ENCODE measurements at places on chromosomes 1 and 21.

DNA sequence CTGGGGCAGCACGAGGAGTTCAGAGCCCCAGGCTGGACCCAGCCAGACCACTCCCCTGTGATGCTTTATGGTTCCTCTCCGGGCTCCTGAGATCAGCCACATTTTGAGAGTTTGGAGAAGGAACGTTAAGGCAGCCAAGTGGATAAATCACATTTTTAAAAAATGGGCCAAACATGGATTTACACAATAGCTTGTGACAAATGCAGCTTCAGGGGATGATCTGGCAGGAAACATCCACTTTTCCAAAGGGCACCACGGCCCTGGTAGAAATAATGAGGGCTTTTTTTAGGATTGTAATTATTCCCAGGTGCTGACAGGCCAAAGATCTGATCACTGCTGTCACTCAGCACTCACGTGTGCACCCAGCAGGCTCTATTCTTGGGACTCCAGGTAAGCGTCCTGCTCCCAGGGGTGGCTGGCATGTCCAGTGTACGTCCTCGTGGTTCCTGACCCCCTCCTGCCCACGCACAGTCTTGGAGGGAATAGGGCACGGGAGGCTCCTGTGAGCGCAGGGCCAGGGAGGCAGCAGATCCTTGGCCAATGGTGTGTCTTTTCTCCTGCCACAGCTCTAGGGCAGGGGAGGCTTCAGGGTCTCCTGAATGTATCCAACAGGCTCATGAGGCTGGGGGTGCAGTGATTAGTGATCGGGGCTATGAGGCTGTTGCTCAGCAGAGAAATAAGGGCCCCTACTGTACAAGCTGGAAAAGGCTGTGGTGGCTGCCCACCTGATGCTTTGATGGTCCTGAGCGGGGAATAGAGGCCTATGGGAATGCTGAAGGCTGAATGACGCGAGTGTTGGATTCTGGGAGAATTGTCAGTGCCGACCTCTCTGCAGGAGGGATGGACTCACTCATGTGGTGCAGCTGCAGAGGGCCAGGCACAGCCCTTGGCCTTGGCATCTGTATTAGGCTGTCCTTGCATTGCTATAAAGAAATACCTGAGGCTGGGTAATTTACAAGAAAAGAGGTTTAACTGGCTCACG lies 415.7 kb downstream of the PTPRU start:
- no peak overlapping the region for H3K4me3 ChIP-seq
- H3K27me3 ChIP-seq, result no peaks in the 10 kb centered on the region
- no peak for DNase-seq
- no peak overlapping the region for H3K27ac ChIP-seq

- H3K4me1 ChIP-seq, result no peaks in the 10 kb centered on the region
- H3K4me3 ChIP-seq, result no peak overlapping the region
- no peak for DNase-seq
- H3K27me3 ChIP-seq, result no peaks in the 10 kb centered on the region
- no peak overlapping the region for H3K27ac ChIP-seq
Observed at GRCh38 chr1:191582169-191582568, 576.1 kb upstream of the RGS18 start.

DNA sequence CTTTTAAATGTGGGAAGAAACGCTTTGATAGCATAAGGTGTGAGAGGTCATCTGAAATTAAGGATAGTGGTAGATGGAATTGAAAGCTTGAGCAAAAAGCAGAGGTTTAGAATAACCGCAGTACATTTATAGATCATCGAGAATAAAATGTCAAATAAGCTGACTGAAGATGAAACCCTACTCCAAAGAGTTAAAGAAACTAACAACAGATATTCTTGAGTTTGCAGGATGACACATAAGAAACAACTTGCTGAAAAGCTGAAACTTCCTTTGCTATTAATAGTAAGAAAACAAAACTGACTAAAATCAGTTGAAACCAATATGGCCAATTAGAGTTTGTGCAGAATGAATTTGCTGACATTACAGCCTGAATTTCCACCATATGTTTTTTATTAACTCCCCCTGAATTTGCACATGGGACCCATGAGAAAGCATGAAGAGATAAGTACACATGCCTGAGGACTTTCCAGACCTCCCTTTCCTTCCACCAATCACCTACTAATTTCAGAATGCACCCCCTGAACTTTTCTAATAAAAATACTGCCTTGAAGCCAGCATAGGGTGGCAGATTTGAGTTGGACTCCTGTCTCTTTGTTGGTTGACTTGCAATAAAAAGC lies 1.7 kb upstream of the C1orf185 start:
- no peaks in the 10 kb centered on the region for H3K27me3 ChIP-seq
- DNase-seq, result no peak
- no peak overlapping the region for H3K4me3 ChIP-seq
- no peaks in the 10 kb centered on the region for H3K4me1 ChIP-seq

- H3K27me3 ChIP-seq, result no peaks in the 10 kb centered on the region
- no peaks in the 10 kb centered on the region for H3K4me1 ChIP-seq
- H3K36me3 ChIP-seq, result no peaks in the 10 kb centered on the region
- DNase-seq, result no peak
- H3K4me3 ChIP-seq, result no peak overlapping the region
- no peak overlapping the region for H3K27ac ChIP-seq
Observed at GRCh38 chr1:101484689-101485338, 248.0 kb downstream of the S1PR1 start.

- no peaks in the 10 kb centered on the region for H3K27me3 ChIP-seq
- H3K4me1 ChIP-seq, result peaks cover 15% of the 10 kb centered on the region
- H3K36me3 ChIP-seq, result no peaks in the 10 kb centered on the region
- no peak overlapping the region for H3K4me3 ChIP-seq
Observed at GRCh38 chr1:117821774-117822482, 107.5 kb downstream of the GDAP2 start.

DNA sequence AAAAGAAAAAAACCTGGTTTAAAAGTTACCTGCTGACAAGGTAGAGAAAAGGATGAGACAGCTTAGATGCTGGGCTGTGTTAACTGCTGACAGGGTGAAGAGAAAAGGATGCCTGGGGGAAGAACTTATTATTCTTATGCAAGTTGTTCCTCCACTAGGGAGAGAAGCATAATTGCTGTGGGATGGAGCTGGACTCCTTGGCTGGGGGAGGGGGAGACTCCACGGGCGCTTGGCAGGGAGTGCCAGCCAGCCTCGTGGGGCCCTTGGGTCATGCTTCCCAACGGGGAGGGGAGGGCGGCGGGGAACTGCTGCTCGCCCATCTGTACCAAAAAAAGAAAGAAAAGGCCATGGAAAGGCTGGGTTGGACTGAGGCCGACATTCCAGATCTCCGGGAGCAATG lies 47.2 kb downstream of the SYCP1 start:
- H3K4me3 ChIP-seq, result peak overlapping the region; percentile 47
- no peaks in the 10 kb centered on the region for H3K36me3 ChIP-seq
- H3K4me1 ChIP-seq, result no peaks in the 10 kb centered on the region
- H3K27ac ChIP-seq, result no peak overlapping the region

GRCh38 chr1:230863449-230863848 lies 4.9 kb downstream of the C1orf198 start:
- no peak for DNase-seq
- peak overlapping the region; percentile 32 for H3K4me3 ChIP-seq
- H3K27me3 ChIP-seq, result no peaks in the 10 kb centered on the region
- H3K4me1 ChIP-seq, result peaks cover 64% of the 10 kb centered on the region
- H3K27ac ChIP-seq, result peak overlapping the region; percentile 96
- peaks cover 6% of the 10 kb centered on the region for H3K36me3 ChIP-seq

DNA sequence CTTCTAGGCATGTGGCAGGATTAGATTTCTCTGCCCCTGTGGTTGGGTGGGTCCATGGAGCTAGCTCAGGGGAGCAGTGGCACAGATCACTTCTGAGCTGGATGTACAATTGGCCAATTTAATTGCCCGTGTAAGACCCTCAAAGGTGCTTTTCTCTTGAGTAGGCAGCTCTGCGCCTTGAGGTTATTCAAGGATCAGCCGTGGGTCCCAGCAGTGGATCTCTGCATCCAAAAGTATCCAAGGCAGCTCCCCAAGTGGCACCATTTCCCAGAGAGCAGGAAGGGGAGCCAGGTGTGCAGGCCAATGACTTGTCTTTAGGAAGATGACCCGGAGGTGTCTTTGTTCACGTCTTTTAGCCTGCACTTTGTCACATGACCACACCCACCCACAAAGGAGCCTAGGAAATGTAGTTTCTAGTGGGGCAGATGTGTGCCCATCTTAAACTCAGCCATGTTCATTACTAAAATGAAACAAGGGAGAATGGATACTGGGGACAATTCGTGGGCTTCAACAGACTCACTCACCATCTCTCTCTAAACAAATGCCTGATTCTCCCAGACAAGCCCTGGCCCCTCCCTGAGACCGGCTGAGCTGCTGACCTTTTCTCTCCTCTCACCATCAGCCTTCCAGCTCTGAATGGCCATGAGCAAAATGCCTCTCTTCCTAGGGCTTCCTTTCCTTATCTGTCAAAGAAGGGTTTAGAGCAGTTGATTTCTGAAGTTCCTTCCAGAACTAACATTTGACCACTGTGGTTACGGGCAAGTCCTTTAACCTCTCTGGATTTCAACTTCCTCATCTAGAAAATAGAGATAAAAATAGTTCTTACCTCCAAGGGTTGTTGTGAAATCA lies 41.4 kb upstream of the TENT5C start:
- no peak overlapping the region for H3K4me3 ChIP-seq
- DNase-seq, result no peak
- H3K4me1 ChIP-seq, result no peaks in the 10 kb centered on the region
- no peaks in the 10 kb centered on the region for H3K36me3 ChIP-seq
- no peak overlapping the region for H3K27ac ChIP-seq
- H3K27me3 ChIP-seq, result no peaks in the 10 kb centered on the region

- H3K4me3 ChIP-seq, result no peak overlapping the region
- H3K27me3 ChIP-seq, result no peaks in the 10 kb centered on the region
- peaks cover 6% of the 10 kb centered on the region for H3K4me1 ChIP-seq
- H3K36me3 ChIP-seq, result peaks cover 30% of the 10 kb centered on the region
- no peak for DNase-seq
- H3K27ac ChIP-seq, result peak overlapping the region; percentile 21
Observed at GRCh38 chr1:159917533-159918351, 7.6 kb downstream of the TAGLN2 start.

DNA sequence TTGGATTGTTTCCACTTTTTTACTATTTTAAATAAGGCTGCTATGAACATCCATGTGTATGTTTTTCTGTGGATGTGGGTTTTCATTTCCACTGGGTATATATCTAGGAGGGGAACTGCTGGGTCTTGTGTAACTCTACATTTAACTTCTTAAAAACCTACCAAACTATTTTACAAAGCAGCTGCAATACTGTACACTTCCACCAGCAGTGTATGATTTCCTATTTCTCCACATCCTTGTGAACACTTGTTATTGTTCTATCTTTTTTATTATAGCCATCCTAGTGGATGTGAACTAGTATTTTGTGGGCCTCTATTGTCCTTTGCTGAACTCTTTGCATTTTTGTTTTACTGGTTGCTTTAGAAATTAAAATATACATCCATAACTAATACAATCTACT lies 33.4 kb downstream of the DIPK1A start:
- H3K4me3 ChIP-seq, result no peak overlapping the region
- DNase-seq, result no peak
- H3K27me3 ChIP-seq, result no peaks in the 10 kb centered on the region
- H3K27ac ChIP-seq, result no peak overlapping the region
- no peaks in the 10 kb centered on the region for H3K36me3 ChIP-seq

GRCh38 chr1:48466594-48466993 lies 5.4 kb downstream of the SPATA6 start:
- no peaks in the 10 kb centered on the region for H3K27me3 ChIP-seq
- H3K4me3 ChIP-seq, result no peak overlapping the region
- no peak for DNase-seq
- no peaks in the 10 kb centered on the region for H3K36me3 ChIP-seq
- H3K4me1 ChIP-seq, result peaks cover 12% of the 10 kb centered on the region

GRCh38 chr21:43758111-43758641 lies 17.9 kb downstream of the CSTB start:
- peaks cover 68% of the 10 kb centered on the region for H3K36me3 ChIP-seq
- peaks cover 9% of the 10 kb centered on the region for H3K4me1 ChIP-seq
- peak overlapping the region; percentile 71 for H3K27ac ChIP-seq

GRCh38 chr1:239303289-239303688 lies 83.1 kb upstream of the CHRM3 start:
- no peak overlapping the region for H3K4me3 ChIP-seq
- no peaks in the 10 kb centered on the region for H3K36me3 ChIP-seq
- H3K4me1 ChIP-seq, result no peaks in the 10 kb centered on the region
- no peaks in the 10 kb centered on the region for H3K27me3 ChIP-seq

- no peak overlapping the region for H3K27ac ChIP-seq
- no peaks in the 10 kb centered on the region for H3K36me3 ChIP-seq
- no peak for DNase-seq
- H3K4me1 ChIP-seq, result no peaks in the 10 kb centered on the region
- no peaks in the 10 kb centered on the region for H3K27me3 ChIP-seq
Observed at GRCh38 chr1:233412812-233413211, 85.3 kb downstream of the MAP3K21 start.

DNA sequence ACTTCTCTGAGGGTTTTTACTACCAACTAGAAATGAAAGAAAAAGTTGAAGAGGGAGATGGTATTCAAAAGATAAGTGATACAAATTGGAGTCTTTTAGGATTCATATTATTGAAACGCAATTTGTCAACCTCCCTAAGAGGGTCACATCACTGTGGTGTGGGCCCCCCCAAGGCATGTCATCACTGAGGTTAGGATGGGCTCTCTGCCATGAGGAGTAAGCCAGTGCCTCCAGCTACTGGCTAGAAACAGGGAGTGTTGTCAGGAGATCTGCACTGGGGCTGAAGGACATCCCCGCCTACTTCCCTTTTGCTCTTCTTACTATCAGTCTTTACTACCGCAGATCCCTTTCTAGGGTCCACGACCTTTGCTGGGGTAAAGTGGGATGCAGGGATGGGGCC lies 25.9 kb downstream of the ITSN1 start:
- H3K27me3 ChIP-seq, result no peaks in the 10 kb centered on the region
- no peaks in the 10 kb centered on the region for H3K36me3 ChIP-seq
- no peak overlapping the region for H3K27ac ChIP-seq

GRCh38 chr1:241443561-241443960 lies 76.0 kb downstream of the FH start:
- no peaks in the 10 kb centered on the region for H3K4me1 ChIP-seq
- no peaks in the 10 kb centered on the region for H3K27me3 ChIP-seq
- H3K27ac ChIP-seq, result no peak overlapping the region
- no peak overlapping the region for H3K4me3 ChIP-seq
- no peak for DNase-seq
- H3K36me3 ChIP-seq, result no peaks in the 10 kb centered on the region

GRCh38 chr1:194104247-194104844 lies 917.9 kb upstream of the B3GALT2 start:
- no peaks in the 10 kb centered on the region for H3K36me3 ChIP-seq
- H3K27me3 ChIP-seq, result no peaks in the 10 kb centered on the region
- H3K27ac ChIP-seq, result no peak overlapping the region
- H3K4me1 ChIP-seq, result no peaks in the 10 kb centered on the region

- H3K27me3 ChIP-seq, result no peaks in the 10 kb centered on the region
- DNase-seq, result peak; percentile 77
- H3K4me3 ChIP-seq, result peak within 1 kb of the TSS; percentile 72
- peak within 1 kb of the TSS; percentile 35 for H3K27ac ChIP-seq
- peaks cover 7% of the 10 kb centered on the region for H3K4me1 ChIP-seq
- no peaks in the 10 kb centered on the region for H3K36me3 ChIP-seq
Observed at GRCh38 chr1:156295391-156295947, at the start of gene GLMP. Gene GLMP (minus strand): TSS chr1:156295679. CDS start chr1:156295645, 34 bp downstream.

DNA sequence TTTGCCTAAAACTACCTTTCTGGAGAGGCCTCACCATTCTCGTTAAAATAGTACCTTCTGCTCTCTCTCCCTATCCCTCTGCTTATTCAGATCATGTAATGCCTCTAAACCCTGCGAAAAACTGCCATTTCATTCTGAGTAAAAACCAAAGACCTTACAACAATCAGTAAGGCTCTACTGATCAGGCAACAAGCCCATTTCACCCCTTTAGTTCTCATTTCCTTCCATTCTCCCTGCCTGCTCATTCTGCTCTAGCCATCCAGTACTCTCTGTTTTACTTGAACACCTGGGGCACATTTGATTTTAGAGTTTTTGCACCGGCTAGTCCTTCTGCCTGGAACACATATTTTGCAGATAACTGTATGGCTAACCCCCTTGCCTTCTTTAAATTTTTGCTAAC lies 187.8 kb downstream of the COQ8A start:
- no peaks in the 10 kb centered on the region for H3K27me3 ChIP-seq
- no peak overlapping the region for H3K27ac ChIP-seq
- DNase-seq, result no peak
- no peaks in the 10 kb centered on the region for H3K36me3 ChIP-seq

Data from ascending aorta (tissue), 2 donors.